Stimulated activated CD4-positive, alpha-beta T cell treated with anti-CD3 and anti-CD28 coated beads, Interleukin-1b, Interleukin-23, amount 100 ng/mL, for 48 hours (primary cell): ENCODE measurements at places on chromosomes 12 and 14.

DNA sequence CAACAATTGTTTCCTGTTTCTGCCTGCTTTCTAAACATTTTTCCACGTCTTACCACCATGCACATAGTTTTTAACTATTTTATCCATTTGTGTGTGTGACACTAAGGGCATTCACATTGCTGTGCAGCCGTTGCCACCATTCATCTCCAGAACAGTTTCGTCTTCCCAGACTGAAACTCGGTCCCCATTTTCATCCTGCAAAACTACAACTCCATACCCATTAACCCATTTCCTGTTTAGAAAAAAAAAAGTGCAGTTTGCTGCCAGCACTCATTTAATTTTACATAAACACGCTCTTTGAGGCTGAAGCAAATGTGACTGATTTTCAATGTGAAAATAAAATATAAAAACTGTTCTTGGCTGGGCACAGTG, 15.5 kb downstream of the UBC start:
- no peak for DNase-seq

DNA sequence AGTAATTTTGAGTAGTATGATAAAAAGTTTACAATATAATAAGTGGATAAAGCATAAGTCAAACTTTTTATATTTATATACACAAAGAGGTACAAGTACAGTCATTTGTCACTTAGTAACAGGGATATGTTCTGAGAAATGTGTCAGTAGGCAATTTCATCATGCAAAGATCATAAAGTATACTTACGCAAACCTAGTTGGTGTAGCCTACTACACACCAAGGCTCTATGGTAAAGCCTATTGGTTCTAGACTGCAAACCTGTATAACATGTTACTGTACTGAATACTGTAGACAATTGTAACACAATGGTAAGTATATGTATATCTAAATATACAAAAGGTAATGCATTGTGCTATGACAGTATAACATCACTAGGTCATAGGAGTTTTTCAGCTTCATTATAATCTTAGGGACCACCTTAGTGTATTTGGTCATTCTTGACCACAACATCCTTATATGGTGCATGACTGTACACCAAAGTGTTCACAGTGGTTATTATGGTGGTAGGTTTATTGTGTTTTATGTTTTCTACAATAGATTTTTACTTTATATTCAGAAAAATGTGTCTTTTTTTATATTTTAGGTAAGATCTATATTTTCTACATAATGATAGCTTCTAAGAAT, 14.9 kb upstream of the SCFD1 start:
- no peak for DNase-seq

GRCh38 chr12:23950775-23951451, 1.4 kb upstream of the SOX5 start:
- DNase-seq = no peak

DNA sequence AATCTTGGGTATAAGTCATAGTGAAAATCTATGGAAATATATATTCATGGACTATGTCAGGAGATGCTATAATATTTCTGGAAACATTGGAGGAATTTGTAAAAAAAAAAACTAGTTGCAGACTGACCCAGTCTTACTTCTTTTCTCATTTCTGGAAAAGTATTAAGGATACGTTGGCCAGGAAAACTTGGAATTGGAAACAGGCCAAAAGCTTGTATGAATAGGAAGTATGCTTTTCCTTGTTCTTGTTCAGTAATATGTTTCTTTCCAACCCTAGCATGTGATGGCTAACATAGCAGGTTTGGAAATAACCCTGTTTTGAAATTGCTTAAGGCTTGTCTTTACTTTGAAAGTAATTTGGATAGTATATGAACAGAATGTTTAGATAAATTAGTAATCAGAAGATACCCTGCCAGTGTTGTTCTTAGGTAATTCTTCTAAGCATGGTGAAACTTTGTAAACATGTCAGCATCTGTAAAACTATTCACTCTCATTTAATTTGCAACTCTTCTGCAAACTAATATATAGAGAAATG, 316.2 kb downstream of the NPAS3 start:
- DNase-seq = no peak

- no peak for DNase-seq
Observed at GRCh38 chr14:29895591-29896083, 32.0 kb downstream of the PRKD1 start.

GRCh38 chr12:49527361-49528130, 11.3 kb upstream of the KCNH3 start:
- no peak for DNase-seq

GRCh38 chr12:75115748-75116147, 93.9 kb downstream of the KCNC2 start:
- DNase-seq = no peak
